ENCODE measurements at places on chromosomes 16 and 17. TPM values are rescaled to one million over a fixed set of nuclear protein-coding genes. Genes with fewer than 3 reads are reported as not detected.

BAIAP2 gene
- 252 TPM for total RNA-seq

KRT33A gene
- total RNA-seq: not detected

BCAS3 gene
- 44.8 TPM for total RNA-seq

CA7 gene
- 0.64 TPM for total RNA-seq

INTS2 gene
- total RNA-seq: 16.9 TPM

NPW gene
- total RNA-seq: 0.91 TPM

ENPP7 gene
- not detected for total RNA-seq

ALOX12B gene
- not detected for total RNA-seq

TRIM47 gene
- total RNA-seq: 2.1 TPM

PLEKHH3 gene
- total RNA-seq: 40.6 TPM

HSF4 gene
- total RNA-seq: 7.2 TPM
